ENCODE measurements at places on chromosomes 6 and 20.

- no peak for DNase-seq
These were observed 109.0 kb upstream of the FLRT3 start for GRCh38 chr20:14446446-14446845.

DNA sequence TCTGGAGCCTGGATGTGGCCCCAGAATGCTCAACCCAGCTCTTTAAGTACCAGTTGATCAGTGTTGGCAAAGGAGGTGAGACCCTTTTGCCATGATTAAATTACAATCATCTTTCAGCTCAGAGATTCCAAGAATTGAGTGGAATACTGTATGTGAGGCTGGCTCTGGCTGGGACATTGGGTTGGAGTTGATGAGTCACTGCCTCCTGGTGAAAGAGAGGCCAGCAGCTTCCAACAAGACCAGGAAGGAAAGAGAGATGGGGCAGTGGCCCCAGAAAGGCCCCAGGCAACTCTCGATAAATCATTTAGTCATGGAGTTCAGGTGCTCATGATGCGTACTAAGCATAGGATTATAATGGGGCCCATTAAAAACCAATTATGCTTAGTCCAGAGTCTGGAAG is 2.1 kb downstream of the TGM6 start:
- no peak for DNase-seq

- DNase-seq = no peak
These were observed 43.6 kb downstream of the DLL1 start for GRCh38 chr6:170247178-170247701.

- DNase-seq = peak; percentile 76
These were observed at the start of gene SNAP25 for GRCh38 chr20:10218536-10219451. SNAP25 (plus strand) TSS chr20:10218830; CDS start chr20:10275492, 56,662 bp downstream.

GRCh38 chr6:166977621-166978525 is 21.3 kb upstream of the CEP43 start:
- no peak for DNase-seq

- DNase-seq = no peak
These were observed 45.9 kb downstream of the PLAGL1 start for GRCh38 chr6:143961886-143962878.

DNA sequence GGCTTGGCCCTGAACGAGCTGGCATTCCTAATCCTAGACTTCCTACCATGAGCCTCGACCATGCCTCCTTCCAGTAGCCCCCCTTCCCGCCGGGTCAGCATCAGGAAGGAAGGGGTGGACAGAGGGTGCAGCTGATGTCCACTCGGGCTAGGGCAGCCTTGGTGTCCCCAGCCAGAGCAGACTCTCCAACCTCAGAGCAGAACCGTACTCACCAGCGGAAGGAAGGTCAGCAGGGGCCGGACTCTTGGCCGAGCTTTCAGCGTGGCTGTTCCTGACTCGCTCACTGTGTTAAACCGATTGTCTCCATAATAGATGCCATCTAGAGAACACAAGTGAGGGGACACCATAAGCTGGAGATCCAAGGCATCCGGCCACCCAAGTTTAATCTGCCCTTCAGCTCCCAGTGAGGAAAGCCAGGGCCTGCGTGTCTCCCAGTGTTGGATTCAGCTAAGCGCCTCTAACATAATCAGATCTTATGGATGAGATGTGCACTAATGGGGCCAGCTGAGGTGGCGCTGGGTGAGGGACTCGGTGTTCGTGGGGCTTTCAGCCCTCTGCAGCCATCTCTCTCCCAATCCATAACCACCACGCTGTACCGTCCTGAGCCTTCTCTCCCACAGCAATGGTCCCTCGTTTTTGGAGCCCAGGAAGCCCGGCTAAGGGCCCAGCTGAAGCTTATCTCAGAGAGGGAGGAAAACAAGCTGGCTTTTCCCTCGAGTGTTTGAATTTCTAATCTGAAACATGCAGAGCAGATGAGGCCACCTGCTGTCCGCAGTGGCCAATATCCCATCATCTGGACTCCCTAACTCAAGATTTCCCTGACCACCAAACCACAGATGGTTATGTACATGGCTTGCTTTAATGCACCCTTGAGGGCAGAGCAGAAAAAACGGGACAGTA is 13.7 kb downstream of the C6orf132 start:
- DNase-seq = no peak

DNA sequence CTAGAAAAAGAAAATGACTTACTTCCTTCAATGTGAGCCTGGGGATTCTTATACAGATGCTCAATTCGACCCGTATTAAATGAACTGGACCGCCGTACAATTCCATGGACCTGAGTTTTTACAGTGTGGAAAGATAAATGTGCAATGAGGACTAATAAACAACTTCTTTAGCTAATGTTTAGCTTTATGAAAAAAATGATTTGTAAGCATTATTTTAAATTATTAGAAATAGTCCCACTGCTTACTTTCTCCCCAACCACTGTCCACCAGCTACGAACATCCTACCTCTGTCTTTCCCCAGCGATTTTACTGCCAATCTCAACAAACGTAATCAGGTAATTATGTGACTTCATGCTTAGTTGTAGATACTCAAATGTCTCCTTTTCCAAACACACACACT is 128.0 kb downstream of the GMDS start:
- no peak for DNase-seq
